GM20000 (cell line): ENCODE measurements at places on chromosomes 11 and 22.

- DNase-seq, result no peak
Observed at GRCh38 chr22:49505337-49506009, 322.2 kb downstream of the BRD1 start.

DNA sequence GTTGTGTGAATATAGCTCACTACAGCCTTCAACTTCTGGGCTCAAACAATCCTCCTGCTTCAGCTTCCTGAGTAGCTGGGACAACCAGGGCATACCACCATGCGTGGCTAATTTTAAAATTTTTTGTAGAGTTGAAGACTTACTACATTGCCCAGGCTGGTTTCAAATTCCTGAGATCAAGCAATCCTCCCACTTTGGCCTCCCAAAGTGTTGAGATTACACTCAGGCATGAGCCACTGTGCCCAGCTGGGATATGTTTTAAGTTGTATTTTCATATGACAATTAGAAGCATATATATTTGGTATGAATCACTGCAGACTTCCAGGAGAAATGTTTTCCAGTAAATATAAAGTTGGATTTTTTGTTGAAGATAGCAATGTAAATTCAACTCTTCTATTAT, 15.4 kb downstream of the DDX10 start:
- no peak for DNase-seq

DNA sequence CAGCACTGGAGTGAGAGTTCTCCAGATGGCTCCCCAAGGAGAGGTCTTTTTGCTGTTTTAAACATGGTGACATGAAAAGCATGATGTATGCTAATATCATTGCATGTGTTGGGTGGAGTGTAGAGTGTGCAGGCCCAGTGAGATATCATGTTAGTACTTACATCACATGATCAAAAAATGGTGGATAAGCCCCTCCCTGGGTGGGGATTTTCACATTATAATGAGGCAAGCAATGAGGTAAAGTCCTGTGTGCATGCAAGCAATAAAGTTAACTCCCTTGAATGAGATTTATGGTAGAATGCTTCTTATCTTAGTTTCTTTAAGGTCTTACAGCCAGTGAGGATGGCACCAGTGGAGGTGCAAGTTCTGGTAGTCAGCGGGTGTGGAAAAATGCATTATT, 8.5 kb downstream of the FAM111B start:
- DNase-seq, result no peak

- no peak for DNase-seq
Observed at GRCh38 chr22:41793871-41794270, 6.6 kb upstream of the CCDC134 start.

- DNase-seq, result peak; percentile 31
Observed at GRCh38 chr11:105609341-105609781, 512 bp upstream of the GRIA4 start.

DNA sequence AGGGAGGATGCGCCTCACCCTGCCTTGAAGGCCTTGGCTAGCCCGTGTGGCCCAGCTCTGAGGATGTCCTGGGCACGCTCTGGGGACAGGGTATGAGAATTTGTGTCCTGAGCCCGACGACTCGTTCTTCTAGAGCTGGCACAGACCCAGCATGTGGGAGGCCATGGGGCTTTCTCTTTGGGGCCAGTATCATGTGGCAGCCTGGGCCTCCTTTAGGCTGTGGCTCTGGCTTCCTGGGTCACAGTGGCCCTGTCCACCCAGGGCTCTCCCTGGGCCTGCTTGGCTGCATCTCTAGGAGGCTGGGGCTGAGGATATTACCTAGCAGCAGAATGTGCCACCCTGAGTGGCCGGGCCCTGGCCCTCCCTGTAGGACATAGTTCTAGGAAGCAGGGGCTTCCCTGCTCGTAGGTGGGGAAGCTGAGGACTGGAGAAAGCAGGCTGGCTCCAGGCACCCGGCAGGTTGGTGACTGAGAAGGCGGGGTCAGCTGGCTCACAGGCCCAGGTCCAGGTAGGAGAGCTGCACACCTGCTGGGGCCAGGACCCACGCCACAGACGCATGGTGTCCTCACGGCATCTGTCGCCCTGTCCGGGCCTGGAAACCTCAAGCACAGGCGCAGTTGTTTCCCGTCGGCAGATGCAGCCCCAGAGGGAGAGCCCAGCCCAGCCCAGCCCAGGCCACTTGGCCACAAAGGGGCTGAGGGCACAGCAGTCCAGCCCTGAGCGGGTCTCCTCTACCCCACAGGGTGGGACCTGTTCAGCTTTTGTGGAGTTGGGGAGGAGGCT, 6.8 kb downstream of the CCDC188 start:
- DNase-seq, result no peak

DNA sequence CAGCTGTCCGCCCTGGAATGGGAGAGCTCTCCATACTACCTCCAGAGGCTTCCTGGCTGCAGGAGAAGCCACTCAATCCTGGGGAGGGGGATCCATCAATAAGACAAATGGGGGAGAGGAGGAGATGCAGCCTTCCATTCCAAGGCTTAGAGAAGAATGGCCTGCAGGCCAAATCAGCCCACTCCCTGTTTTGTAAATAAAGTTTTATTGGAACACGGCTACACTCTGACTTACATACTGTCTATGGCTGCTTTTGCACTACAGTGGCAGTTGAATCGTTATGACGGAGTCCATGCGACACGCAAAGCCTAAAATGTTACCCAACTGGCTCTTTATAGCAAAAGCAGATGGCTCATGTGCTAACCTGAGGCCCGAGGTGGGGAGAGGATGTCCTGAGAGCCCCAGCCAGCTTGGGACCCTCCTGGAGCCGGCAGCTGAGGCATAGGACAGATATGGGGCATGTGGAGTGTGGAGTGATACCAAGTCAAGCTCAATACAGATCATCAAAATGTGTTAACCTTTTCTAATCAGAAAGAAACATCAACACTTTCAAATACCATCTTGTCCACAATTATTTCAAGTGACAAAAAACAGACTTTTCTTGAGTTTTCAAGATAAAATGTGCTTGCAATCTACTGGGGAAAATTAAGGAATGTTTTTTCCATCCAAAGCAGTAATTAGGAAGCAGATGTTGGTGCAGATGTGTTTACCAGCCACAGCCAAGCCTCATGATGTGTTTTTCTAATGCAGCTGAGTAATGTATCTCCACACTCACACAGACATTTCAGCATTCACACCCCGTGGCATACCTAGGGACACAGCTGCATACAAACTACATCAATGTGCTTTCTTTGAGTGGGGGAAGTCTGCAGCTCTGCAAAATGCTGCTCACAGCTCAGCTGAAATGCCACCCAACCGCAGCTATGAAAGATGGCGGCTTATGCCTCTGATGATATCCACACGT, 181.6 kb downstream of the SHANK2 start:
- no peak for DNase-seq

- no peak for DNase-seq
Observed at GRCh38 chr11:78038697-78039313, 15.7 kb upstream of the KCTD14 start.

DNA sequence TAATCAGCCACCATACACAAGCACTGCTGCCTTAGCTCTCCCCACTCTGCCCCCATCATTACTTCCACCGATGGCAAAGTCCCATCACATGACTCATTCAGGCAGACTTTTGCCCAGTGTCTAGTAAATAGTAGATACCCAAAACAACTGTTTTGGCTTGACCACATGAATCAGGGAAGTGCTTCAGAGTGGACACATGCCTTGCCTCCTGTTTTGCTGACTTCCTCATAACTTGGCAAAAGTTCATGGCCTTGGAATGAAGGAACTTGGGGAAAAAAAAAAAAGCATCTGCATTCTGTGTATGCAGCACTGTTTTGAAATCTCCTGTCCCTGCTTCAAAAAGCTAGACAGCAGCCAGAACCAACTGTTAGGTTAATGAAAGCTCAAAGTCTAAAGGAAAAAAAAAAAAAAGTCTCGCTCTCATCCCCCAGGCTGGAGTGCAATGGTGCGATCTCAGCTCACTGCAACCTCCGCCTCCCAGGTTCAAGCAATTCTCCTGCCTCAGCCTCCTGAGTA, 335.3 kb downstream of the FAM181B start:
- DNase-seq, result no peak

DNA sequence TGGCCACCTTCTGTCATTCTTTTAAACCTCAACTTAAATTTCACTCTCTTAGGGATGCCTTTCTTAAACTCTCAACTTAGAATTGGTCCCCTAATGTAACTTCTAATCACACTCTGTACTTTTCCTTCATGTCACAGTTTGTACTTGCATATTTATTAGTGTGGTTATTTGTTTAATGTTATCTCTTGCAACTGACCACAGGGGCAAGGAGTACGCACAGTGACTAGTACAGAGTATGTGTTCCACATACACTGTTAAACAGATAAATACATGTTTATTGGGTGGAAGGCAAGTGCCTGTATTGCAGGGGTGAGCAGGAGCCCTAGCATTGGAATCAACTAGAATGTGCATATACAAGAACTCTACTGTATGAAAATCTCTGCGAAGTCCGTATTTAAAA, 554.0 kb downstream of the INSC start:
- DNase-seq, result no peak

DNA sequence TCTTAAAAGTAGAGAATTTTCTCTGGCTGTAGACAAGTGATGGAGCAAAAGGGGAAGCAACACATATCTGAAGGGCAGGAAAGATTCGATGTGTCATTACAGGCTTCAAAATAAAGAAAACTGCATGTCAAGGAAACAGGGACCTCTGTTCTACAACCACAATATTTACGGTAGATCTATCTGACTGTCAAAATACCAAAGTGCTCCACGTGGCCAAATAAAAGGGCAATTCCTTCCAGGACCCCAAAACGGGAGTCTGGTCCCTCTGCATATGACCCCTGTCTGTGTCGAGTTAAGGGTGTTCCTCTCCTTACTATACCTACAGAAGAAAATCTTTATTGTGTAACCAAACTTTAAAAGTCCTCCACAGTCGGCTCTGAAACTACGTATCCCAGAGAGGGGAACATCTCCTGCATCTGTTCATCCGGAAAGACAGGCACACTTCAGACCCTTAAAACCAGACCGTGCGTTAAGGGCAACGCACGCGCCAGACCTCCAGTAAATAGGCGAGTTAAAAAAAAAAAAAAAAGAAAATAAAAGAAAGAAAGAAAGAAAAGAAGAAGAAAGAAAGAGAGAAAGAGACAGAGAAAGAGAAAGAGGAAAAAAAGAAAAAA, 756 bp downstream of the CLNS1A start:
- DNase-seq, result no peak

DNA sequence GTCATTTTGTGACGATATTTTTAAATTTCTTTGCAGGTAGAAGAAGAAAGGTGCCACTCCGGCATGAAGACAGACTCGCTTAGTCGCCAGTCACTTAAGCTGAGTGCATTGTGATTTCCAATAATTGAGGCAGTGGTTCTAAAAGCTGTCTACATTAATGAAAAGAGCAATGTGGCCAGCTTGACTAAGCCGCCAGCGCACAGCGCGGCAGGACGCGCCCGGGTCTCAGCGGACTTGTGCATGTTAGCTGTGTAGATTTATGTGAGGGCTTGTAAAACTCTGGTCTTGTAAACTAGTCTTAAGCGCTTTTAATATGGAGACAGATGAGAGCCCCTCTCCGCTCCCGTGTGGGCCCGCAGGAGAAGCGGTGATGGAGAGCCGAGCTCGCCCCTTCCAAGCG, 5.6 kb downstream of the DGCR8 start:
- no peak for DNase-seq

GRCh38 chr22:25795478-25795877, 53.5 kb downstream of the MYO18B start:
- DNase-seq, result no peak

DNA sequence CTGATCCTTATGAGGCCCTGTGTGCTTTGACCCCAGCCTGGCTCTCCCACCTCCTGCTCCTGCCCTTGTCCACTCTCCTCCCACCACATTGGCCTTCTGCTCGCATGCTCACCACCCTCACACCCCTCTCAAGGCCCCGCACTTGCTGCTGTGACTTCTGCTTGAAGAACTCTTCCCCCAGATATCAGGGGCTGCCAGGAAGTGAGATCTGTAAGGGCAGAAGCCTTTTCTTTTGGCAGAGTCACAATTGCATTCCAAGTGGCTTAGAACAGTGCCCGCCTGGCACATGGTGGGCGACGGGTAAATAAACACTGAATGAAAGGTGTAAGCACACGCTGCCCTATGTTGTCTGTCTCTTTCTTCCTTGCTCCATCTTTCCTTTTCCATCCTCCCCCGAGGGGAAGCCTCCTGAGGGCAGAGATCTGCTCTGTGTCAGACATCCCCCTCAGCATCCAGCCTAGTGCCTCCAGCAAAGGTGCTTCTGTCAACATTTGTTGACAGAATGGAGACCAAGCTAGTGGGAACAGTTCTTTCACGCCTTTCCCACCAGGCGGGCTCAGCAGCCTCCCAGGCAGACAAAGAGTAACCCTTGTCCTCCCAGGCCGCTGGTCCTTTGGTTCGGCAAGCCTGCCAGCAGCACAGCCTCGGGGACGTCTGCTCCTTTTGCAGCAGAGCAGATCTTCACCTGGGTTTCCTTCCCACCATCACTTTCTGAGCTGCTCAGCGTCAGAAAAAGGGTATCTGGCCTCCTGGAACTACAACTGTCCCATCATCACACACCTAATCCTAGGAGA, 10.0 kb upstream of the PEX26 start:
- DNase-seq, result no peak

DNA sequence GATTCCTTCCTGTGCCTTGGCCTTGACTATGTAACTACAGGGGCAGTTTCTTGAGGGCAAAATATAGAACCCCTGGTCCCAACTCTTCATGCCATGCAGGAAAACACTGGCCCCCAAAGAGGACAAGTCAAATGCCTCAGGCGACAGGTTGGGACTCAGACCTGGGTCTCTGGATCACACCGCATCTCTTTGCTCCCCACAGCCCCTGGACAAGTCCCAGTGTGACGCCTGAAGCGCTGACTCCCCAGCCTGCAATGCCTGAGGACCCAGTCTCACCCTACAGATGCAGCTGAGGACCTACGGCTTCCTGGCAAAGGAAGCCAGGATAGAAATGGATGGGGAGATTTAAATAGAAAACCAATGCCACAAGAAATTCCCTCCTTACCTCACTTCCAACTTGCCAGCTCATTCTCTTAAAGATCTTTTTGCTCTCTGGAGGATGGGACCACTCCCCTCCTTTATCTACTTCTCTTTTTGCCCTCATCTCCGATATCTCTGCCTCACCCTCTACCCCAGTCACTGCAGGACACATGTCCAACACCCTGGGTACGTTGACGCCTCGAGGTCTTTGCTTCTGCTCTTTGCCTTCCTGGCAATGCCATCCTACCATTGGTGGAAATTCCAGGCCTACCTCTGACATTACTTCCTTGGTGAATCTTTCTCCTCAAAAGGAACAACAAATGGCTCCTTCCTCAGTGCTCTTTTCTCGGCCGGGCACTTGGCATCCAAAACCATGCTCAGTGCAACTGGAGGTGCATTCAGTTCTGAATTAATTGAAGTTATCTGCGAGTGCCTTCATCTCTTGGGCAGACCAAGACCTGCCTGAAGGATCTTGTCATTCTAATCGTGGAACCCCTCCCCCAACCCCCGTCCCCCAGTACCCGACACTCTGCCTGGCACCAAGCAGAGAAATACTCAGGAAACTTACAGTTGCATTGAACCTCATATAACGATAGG, 2.0 kb upstream of the PRDM11 start:
- no peak for DNase-seq
